WTC11 (cell line): ENCODE measurements at places on chromosomes 2 and 18.

DNA sequence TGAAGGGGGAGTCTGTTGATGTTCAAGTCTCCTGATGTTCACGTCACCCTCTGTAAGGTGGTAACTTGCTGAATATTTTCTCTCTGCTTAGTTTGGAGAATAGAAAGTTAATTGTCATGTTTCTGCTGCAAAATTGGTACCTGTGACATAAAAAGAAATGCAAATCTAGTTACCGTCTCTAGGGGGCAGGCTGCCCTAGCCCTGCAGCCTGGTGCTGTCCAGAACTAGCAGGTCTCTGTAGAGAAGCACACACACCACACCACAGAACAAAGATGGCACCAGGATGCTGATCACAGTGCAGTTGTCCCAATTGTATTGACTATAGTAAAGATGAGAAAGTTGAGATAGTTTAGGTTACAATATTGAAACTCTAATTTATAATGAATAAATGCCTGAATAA, 47.0 kb downstream of the SLC9A4 start:
- DNase-seq, result peak; percentile 20

- DNase-seq, result no peak
These were observed 25.6 kb downstream of the MAP3K2 start for GRCh38 chr2:127361929-127362885.

GRCh38 chr2:239539776-239540100, 138.9 kb upstream of the HDAC4 start:
- DNase-seq, result no peak

GRCh38 chr2:174449033-174449432, 37.8 kb downstream of the GPR155 start:
- DNase-seq, result no peak

DNA sequence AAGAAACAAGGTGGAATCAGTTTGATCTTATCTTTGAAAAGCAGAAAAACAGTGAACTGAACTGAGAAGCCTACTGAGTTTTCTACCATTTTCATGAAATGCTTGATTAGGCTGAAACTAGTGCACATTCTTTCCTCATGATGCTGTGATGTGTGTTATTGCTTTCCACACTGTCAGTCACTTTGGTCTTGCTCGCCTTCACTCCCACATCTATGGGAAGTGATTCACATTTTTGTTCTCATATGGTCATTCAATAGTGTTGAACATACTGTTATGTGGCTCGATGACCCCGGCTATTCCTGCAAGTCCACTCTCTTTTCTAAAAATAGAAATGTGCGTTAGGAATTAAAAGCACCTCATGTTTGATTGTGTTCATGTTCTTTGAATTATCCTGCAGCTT, 129.7 kb downstream of the TGIF1 start:
- DNase-seq, result no peak

GRCh38 chr18:77528872-77529271, 279.2 kb downstream of the GALR1 start:
- DNase-seq, result no peak

- no peak for DNase-seq
These were observed 17.5 kb downstream of the GPR35 start for GRCh38 chr2:240642806-240643092.

DNA sequence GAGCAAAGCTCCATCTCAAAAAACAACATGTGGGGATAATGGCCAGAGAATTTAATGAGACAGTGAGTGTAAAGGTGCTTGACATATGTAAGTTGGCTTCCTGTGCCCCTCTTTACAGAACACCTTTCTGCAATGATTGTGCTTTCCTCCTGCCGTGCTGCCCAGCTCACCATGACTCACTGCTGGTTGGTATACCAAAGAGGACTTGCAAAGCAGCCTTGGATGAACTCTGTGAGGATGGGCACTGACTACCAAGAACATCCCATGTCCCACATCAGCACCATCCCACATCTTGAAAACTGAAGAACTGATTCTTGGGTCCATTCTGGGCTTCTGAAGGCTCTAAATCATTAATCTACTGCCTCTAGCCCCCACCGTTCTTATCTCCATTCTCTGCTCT, 52.2 kb downstream of the NGEF start:
- no peak for DNase-seq

- no peak for DNase-seq
These were observed 63.9 kb downstream of the ALPK2 start for GRCh38 chr18:58565021-58565420.

- DNase-seq, result no peak
These were observed 206.2 kb downstream of the ARL4C start for GRCh38 chr2:234290671-234291070.

GRCh38 chr2:110805894-110806452, 73.6 kb downstream of the ACOXL start:
- no peak for DNase-seq

DNA sequence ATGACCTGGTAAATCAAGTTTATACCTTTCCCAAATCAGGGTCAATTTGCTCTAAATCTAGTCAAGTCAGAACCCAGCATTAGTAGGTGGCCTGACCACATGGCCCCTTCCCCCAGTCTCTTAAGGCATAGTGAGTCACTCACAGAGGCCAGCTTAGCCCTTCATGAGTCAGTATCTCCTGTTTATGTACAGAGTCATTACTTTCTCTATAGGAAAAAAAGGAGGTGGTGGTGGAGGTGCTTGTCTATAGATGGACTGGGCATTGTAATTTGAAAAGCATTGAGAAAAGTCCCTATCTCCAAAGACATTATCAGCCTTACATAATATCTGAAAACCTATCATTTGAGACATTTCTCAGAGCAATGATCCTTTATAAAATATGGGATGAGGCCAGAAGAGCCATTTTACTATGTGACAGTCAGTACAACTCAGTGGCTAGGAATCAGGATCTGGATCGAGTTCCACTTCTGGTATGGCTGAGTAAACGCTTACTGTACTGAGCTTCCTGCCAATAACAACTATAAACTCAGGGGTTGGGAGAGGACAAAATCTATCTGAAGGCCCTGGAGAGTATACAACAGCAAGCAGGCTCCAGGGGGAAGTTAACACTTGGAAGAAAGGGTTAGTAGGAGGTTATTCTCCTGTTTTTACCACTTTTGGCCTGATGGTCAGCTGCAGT, 22.5 kb upstream of the SIGLEC15 start:
- no peak for DNase-seq

- no peak for DNase-seq
These were observed 303.9 kb downstream of the ZEB2 start for GRCh38 chr2:144215701-144216675.

DNA sequence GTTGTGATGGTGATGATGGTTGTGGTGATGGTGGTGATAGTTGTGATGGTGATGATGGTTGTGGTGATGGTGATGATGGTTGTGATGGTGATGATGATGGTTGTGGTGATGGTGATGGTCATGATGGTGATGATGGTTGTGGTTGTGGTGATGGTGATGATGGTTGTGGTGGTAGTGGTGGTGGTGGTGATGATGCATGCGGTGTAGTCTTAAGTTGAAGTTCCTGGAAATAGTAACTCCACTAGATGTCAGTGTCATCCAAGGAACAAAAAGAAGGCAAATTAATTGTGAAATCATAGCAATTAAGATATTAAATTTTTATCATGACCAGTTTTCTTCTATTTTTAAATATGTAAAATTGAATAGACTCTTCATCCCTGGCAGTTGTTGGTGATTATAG, 309.2 kb downstream of the AGAP1 start:
- no peak for DNase-seq

DNA sequence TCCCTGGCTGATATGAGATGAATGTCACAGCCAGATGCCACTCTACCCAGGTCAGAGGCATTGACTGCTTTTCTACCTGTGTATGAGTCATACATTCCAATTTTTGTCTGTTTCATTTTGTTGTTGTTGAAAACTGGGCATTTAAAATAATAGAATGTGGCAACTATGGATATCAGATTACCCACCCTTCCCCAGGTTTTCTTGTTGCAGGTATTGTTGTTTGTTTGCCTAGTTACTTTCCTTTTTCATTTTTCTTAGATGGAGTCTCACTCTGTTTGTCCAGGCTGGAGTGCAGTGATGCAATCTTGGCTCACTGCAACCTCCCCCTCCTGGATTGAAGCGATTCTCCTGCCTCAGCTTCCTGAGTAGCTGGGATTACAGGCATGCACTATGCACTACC, 70.2 kb downstream of the LRRC30 start:
- no peak for DNase-seq

DNA sequence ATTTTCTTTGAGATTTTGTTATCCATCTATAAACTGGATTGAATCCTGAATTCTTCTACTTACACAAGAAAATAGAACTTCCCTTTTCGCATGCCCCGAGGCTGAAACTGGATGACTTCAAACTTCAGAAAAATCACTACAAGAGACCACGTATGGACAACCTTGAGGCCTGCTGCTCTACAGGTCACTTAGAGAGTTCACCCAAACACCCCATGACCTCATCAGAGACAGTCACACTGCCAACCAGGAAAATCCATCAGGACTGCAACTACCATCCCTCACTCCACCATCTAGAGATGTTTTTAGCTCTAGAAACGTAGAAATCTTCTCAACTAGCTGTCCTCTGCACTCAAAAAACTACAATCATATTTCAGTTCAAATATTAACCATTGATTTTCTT, 18.6 kb upstream of the GPC1 start:
- no peak for DNase-seq

DNA sequence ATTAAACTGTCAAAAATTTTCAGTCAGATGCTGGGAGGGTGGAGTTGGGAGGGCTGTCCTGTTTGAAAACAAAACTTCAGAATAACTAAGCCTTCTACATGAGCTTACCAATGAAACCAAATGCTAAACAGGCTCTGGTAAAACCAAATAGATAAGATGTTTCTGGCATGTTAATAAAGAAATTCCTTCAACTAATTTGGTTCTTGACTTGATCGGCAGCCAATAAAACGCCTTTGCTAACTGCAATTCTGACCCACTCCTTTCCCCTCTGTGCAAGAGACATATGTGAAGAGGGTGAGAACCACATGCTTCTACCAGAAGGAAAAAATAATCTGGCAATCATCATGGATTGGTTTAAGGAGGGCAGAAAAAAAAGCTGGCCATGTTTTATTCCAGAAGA, 20.9 kb downstream of the MAP4K3 start:
- DNase-seq, result no peak

DNA sequence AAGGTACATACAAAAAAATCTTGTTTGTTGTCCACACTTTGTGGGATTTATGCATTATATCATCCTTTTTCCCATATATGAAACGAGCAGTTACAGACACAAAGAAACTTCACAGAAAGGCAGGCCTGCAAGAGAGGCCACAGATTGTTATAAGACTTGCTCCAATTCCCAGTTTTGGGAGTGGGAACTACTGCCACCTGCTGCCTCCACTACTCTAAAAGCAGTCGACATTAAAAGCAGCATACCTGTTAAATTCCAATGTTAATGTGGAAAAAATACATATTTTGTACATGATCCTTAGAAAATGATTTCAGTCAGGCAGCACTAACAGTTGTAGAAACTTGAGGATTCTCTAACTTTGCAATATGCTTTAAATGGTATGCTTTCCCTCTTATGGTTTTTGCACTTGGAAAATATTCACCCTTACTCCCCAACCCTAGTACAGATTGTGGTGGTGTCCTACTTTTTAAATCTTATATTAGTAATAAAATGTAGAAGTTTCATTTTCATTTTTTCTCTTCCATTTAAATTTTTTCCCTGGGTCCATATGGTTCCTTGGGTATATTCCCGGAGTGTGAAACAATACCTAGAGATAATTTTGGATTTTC, 37.9 kb downstream of the SLC38A11 start:
- DNase-seq, result peak; percentile 30

GRCh38 chr2:12870692-12871091, 154.0 kb downstream of the TRIB2 start:
- DNase-seq, result no peak

- no peak for DNase-seq
These were observed 238.3 kb downstream of the PHLPP1 start for GRCh38 chr18:62953663-62954062.

DNA sequence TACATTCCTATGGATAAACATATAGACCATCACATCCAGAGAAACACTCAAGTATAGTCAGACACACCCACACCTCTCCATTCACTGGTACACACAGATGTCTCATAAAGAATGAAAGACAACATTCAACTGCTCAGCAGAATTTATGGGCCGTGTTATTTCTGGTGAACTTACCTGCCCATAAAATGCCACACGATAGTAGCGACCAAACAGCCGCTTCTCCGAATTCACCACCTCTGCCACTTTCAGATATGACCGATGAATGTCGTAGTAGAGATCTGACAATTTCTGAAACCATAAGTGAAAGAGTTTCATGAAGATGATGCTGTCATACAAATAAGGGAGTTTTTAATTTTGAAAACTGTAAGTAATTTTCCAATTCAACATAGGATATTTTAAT, 70.7 kb upstream of the CCDC195 start:
- DNase-seq, result no peak

- peak; percentile 46 for DNase-seq
These were observed 15.2 kb upstream of the ZFP36L2 start for GRCh38 chr2:43241558-43241957.

DNA sequence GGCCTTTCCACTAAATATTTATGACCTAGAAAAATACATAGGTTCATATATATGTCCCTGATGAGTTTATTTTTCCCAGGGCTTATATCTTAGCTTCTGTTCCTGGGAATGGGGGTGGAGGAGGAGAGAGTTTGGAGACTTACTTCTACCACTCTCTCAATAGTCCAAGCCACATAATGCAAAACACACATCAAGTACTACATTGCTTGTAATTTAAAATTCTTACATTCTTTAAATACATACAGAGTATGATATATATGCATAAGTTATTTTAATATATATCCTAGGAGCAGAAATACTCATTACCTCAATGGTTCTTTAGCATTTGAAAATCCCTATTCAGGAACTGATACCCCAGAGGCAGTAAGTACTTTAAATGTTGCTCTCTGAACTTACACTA, 73.2 kb upstream of the MYL1 start:
- DNase-seq, result no peak

DNA sequence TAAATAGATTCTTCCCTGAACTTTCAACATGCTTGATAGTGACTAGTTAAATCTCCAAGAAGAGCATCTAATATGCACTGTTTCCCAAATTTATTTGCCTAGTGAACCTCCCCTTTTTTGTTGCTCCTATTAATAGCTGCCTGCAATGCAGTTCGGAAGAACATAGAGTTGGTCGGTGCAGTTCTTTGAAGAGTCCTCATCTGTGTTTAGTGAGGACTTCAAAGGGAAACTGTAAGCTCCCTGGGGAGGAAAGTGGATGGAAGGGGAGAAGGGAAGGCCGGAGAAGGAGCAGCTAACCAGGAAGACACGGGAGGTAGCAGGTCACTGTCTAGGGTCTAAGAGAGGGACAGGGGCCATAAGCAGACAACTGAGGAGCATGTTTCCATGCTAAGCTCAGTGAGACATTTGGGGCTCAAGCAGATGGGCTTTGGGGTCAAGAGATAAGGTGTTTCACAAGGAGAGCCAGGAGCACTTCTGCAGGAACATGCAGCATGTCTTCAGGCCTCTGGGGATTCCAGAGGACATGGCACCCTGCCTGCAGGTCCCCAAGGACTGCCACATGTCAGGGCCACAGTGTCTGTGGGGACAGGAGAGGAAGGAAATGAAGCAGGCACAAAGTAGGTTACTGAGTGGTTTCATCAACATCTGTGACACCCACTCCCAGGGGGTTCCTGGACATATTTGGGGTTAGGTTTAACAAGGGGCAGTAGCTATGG, 48.7 kb upstream of the ANXA4 start:
- DNase-seq, result no peak

GRCh38 chr2:60498816-60499429, 54.5 kb downstream of the BCL11A start:
- DNase-seq, result no peak
